ENCODE measurements at places on chromosomes 3 and 15.
A peak's percentile ranks its signal among the peaks of the same experiment; 100 is the strongest.

GRCh38 chr3:53085476-53085875 is 39.6 kb upstream of the SFMBT1 start:
- DNase-seq, result no peak

DNA sequence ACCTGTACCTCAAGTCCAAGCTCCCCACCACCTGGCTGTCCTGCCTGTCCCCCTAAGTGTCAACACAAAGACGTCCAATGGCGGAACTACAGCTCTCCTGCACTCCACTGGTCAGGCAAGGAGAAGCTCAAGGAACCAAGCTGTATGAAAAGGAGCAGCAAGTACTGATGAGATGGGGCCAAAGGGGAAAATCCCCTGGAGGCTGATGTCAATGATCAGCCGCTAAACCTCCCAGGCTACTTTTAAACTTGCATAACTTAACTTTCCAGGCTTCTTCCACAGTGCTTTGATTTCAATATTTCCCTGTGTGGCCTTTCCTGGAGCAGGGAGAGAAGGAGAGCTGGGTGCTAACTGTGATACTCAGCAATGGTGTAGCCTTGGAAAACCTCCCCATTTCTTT is 35.0 kb downstream of the TM4SF4 start:
- DNase-seq, result no peak

- DNase-seq, result no peak
Measured at GRCh38 chr3:65114041-65114440, 426.2 kb upstream of the ADAMTS9 start.

- no peak for DNase-seq
Measured at GRCh38 chr15:60218256-60218655, 179.5 kb downstream of the ANXA2 start.

DNA sequence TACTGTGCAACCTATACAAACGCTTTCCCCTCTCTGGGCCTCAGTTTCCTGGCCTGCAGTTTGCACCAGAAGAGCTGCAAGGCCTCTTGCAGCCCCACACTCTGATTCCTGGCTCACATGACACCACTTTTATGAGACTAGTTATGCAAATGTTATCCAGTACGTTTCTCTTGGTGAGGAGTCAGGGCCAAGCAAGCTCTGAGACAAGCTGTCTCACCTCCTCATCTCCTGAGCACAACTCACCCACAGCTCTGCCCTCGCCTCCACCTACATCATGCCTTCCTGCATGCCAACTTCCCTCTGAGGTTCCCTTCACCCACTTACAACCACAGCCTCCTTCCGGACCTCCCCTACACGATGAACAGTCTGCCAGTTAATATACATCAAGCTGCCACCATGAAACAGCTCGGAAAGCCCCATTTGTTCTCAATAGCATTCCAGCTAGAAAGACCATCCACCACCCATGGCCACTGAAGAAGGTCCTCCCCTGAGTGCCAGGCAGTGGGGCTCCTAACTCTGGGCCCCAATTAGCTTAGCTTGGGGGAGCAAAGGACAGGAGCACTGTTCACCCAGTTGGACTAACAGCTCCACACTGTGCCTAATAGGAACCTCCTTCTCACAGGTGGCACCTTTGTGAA is 25.0 kb downstream of the CRYGS start:
- no peak for DNase-seq

- DNase-seq, result peak; percentile 74
Measured at GRCh38 chr3:134373271-134374104, 759 bp downstream of the AMOTL2 start.

GRCh38 chr3:172332256-172333041 is 115.8 kb downstream of the GHSR start:
- DNase-seq, result peak; percentile 73

DNA sequence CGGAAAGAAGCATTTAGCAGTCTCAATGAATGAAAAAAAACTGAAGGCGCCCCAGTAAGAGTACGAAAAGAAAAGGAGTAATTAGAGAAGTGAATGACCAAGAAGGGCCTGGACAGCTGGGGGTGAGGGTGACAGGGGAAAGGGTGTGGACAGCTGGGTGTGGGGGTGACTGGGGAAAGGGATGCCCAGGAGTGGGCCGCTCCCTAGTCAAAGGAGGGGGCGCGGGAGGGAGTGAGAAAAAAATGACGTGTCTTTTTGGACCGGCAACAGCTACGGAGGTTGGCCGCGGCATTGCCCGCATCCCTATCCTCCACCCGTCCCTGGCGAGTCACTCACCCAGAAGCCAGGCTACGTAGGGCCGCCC is 274 bp upstream of the ZCWPW2 start:
- no peak for DNase-seq

- no peak for DNase-seq
Measured at GRCh38 chr3:22908989-22909507, 294.1 kb upstream of the UBE2E2 start.

DNA sequence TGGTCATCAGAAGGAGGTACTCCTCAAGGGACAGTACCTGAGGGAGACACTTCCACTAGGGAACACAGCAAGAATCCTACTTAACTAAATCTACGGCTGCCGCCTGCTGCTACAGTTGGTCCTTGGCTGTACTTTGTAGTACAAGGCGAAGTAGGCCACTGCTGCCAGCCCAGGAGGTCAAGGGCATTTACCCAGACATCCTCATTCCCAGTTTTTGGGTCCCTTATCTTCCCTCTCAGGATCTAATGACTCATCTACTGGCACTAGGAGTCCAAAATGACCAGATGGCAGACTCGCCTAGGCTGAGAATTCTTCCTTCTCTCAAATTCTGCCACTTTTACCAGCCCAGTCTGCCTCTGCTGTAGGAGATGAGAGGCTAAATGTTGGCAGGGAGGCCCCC is 27.1 kb upstream of the LAMP3 start:
- DNase-seq, result no peak

- DNase-seq, result no peak
Measured at GRCh38 chr15:51144021-51144532, 49.4 kb upstream of the TNFAIP8L3 start.

- no peak for DNase-seq
Measured at GRCh38 chr15:64975390-64975789, 14.3 kb downstream of the SPG21 start.

DNA sequence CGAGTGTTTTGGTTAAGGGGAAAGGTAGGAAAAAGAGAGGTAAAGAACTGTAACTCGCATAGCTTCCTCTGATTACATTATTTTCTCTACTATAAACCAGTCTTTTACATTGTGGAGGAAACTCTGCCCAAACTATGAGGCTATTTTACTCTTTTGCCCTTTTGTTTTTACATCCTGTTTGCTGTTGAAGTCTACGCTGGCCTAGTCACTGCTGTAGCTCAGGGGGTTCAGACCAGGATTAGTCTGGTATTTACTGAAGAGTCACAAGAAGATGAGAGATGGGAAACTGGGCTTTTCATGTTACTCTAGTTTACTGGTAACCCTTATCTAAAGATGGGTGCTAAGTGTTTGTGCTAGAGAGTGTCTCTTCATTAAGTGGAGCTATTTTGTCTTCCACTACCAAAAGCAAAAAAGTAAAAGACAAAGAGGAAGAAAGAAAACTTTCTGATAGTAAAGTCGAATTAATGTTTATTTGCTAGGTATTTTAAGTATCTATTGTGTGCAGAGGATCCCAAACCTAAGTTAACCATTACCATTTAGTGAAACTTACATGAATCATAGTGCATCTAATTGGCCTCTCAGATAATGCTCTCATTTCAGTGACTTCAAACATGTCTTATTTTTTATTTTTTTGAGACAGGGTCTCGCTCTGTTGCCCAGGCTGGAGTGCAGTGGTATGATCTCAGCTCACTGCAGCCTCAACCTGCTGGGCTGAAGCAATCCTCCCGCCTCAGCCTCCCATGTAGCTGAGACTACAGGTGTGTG is 10.9 kb downstream of the RARB start:
- DNase-seq, result no peak

- no peak for DNase-seq
Measured at GRCh38 chr3:3906171-3906570, 106.9 kb downstream of the LRRN1 start.

- no peak for DNase-seq
Measured at GRCh38 chr15:73601451-73602445, 31.4 kb downstream of the NPTN start.

DNA sequence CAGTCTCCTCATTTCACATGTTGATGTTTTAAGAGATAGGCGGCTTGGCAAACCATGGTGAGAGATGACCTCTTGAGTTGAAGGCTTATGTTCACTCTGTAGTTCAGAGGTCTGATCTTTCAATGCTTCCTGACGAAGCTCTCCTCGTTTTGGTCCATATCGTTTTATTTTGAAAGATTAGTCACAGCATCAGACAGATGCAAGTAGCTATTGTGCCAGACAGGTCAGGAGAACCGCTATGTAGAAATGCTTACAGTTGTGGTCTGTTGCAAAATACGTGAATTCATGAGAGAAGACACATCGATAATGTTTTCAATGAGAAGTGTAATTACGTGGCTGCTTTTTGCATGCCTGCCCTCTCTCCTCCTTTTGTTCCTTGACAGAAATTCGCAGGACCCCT is 47.5 kb downstream of the CHL1 start:
- DNase-seq, result no peak

DNA sequence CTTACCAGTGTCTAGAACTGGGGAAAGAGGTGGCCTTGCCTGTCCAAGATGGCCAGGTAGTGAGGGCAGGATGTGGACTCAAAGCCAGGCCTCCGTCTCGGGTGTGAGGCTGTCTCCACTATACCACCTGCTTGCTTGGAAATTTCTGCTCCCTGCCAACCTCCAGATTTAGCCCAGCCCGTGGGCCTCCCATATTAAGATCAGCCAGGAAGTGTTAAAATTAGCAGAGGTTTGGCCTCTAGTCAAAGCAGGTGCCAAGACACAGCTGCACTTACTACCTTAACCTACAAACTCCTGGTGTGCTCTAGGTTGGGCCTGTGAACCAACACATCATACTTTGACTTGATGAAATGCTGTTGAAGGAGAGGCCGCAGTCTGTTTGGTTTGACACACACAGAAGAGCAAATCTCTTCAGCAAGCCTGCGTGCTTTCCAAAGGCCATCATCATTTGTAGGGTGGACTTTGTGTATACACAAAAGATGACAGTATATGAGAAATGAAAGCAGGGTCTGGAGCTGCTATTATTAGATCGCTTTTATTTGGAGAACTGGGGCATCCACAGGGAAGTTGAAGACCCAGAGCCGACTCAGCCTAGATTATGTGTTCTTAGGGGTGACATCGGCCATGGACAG is 206.5 kb downstream of the XXYLT1 start:
- no peak for DNase-seq

DNA sequence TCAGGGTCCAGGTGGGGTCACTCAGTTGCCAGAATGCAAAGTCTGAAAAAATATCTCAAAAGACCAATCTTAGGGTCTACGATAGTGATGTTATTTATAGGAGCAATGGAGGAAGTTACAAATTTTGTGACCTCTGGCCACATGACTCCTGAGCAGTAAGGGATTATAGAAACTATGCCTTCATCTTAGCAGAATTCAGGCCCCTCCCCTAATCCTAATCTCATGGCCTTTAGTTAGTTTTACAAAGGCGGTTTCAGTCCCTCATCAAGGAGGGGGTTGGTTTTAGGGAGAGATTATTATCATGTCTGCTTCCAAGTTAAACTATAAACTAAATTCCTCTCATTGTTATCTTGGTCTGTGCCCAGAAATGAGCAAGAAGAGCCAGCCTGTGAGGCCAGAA is 5.9 kb upstream of the DCP1A start:
- DNase-seq, result no peak

DNA sequence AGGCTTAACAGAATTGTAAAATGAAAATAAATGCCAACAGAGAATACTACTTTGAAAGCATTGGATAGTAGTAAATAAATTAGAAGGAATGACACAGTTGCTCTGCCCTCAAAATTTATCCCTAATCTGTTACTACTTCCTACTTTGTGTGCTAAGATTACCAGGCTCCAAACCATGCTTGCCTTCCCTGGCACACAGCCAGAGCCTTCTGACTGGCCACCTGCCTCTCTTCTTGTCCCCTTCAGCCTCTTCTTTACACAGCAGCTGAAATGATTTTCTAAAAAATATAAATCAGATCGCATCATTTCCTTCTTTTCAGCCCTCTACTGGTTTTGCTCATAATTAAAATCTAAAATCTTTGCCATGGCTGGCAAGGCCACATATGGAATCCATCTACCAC is 334.1 kb downstream of the FHIT start:
- peak; percentile 43 for DNase-seq

GRCh38 chr15:39200586-39200985 is 380.3 kb upstream of the THBS1 start:
- DNase-seq, result no peak

- DNase-seq, result no peak
Measured at GRCh38 chr15:33112541-33113105, 81.9 kb downstream of the FMN1 start.

DNA sequence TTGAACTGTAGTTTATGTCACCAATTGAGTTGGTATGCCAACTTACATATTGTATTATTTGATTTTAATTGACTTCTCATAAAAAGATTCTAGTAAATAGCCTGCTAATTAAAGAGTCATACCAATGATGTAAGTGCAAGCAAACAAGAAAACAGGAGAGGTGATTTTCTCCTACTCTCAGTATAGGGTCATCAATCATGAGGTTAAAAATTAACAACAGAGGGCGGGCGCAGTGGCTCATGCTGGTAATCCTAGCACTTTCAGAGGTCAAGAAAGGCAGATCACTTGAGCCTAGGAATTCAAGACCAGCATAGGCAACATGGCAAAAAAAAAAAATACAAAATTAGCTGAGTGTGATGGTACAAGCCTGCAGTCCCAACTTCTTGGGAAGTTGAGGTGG is 108.7 kb downstream of the MYO9A start:
- no peak for DNase-seq

- DNase-seq, result no peak
Measured at GRCh38 chr3:172125053-172125452, 85.7 kb downstream of the FNDC3B start.

DNA sequence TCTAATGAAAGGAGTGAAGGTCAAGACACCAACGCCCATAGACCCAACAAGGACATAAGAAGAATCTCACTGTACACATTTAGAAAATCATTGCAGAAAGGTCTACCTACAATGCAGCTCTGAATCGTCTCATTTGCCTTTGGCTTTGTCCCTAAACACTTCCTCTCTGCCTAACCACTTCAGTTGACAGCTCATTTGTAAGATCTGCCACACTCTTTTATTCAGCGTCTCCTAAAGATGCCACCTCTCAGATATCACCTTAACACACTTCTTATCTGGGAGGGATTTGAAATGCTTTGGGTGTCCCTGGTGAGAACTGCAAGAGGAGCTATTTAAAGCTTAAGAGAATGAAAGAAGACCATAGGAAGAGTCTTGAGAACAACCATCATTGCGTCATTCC is 38.7 kb downstream of the RAB27A start:
- DNase-seq, result no peak

DNA sequence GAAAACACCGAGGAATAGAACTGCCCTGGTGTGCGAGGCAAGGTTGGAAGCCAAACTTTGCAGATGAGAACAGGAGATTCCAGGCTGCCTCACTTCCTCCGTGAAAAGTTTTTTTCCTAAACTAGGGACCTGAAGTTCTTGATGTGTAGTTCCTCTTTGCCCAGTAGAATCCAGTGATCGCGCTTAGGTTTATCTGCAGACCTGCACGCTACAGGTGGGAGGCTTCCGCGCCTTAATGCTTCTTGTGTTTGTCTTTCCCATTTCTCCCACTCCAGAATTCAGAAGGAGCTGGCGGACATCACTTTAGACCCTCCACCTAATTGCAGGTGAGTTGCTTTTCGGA is 5.4 kb downstream of the UBE2E1 start:
- DNase-seq, result peak; percentile 12

- DNase-seq, result no peak
Measured at GRCh38 chr3:41088882-41089281, 110.4 kb upstream of the CTNNB1 start.

- no peak for DNase-seq
Measured at GRCh38 chr3:11661827-11662226, 18.1 kb upstream of the VGLL4 start.

All from NCI-H146 (cell line).